ENCODE measurements at places on chromosomes 4 and X.

- no peak for DNase-seq
Measured at GRCh38 chr4:77418333-77418732, 187.3 kb upstream of the CXCL13 start.

GRCh38 chrX:151396825-151397740 is at the start of gene VMA21:
TSS of gene VMA21 (plus strand) at chrX:151397206. CDS start at chrX:151397309, 103 bp downstream.
- DNase-seq: peak; percentile 94

DNA sequence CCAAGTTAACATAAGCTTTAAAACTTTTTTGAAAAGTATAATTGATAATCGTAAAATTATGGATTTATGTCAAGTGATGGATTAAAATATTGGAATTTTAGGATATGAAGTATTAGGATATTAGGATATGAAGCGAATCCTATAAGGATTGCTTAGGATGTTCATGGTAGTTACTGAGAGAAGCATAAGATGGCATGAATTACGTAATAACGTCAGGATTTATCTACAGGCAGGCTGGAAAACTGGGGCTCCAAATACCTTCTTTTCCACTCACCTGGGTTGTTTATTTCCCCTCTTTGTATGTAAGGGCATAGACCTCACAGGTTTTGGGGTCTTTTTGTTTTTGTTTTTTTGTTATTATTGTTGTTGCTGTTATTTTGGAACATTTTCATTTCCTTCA is 65.2 kb upstream of the TMEM33 start:
- DNase-seq: no peak

GRCh38 chrX:149531599-149531998 is 9.2 kb upstream of the EOLA1 start:
- no peak for DNase-seq

GRCh38 chrX:71618303-71618721 is at the start of gene CXCR3:
TSS of gene CXCR3 (minus strand) at chrX:71618511. CDS start at chrX:71618449, 62 bp downstream.
- no peak for DNase-seq

GRCh38 chrX:115226929-115227328 is 7.0 kb downstream of the LRCH2 start:
- DNase-seq: no peak

- peak; percentile 54 for DNase-seq
Measured at GRCh38 chrX:102712981-102713625, 855 bp downstream of the GPRASP2 start.

GRCh38 chrX:48648336-48648751 is 35.3 kb upstream of the WAS start:
- DNase-seq: peak; percentile 54

- no peak for DNase-seq
Measured at GRCh38 chrX:83511208-83511607, 3.1 kb downstream of the POU3F4 start.

DNA sequence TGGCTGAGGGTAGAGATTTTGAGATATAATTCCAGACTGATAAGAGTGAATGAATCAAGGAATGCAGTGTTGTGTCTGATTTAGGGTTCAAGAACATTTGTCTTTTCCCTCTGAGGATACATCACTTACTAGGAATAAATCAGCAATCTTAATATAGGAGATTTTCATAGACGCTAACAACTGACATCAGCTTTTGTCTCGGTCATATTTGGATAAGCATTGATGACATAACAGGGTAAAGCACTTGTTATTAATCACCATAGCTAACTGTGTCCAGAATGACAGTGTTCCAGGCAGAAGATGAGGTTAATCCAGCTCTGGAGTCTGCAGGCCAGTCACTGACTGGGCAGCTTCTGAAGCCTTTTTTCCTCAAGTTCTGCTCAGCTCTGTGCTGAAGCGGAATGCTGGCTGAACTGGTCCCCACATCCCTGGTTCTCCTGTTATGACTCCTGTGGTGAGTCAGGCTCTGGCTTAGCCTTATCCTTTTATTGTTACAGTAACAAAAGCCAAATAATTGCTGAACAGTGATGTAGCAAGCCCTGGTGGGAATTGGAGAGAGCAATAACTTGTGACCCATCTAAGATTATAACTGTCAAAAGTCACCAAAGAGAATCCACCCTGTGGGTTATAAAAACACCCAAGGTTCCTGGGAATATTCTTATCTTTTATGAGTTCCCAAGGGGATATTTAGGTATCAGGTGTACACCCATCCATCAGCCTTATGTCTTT is 41.8 kb downstream of the FNIP2 start:
- peak; percentile 89 for DNase-seq

DNA sequence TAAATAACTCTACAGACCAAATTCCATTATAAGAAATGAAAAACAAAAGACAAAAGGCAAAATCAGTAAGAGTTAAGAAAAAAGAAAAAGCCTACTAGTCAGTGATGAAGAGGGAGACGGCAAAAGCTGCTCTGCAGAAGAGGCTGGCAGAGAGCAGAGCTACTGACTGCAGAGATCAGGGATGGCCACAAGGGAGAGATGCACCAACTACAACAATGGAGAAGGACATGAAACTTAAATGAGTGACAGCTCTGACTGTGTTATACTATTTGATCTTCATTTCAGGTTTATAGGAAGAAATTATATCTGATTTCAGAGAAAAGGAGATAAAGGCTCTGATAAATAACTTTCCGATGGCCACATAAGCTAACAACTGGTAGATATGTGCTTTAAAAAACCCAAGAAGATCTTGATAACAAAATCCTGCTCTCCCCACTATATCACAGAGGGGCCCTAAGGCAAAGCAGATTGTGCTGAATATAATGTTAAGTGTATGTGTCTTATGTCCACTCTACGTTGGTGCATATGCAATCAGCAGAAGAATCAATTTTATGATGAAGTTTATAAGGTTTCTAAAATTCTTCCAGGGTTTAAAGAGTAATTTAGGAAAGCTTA is 58.4 kb upstream of the COX18 start:
- DNase-seq: peak; percentile 32

- no peak for DNase-seq
Measured at GRCh38 chr4:90165883-90166282, 38.7 kb downstream of the CCSER1 start.

- peak; percentile 73 for DNase-seq
Measured at GRCh38 chr4:142091085-142091513, 454.7 kb downstream of the IL15 start.

DNA sequence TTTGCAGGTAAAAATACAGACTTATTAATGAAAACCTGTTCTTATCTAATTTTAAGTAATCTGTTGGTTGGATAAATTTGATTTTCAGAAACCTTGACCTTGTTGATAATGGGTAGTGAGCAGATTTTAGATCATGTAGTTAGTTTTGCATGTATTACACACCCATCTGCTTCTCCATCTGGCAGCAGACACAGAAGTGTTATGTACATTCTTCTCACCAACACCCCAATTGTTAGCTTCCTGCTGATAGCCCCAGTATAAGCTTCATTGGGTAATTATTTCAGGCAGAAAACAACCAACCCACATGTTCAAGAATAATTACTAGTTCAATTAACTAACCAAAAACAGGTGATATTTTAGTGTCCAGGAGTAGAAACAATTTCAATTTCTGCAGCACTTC is 1740.5 kb upstream of the AGA start:
- DNase-seq: no peak

GRCh38 chrX:53186351-53186750 is 38.7 kb downstream of the KDM5C start:
- no peak for DNase-seq

- DNase-seq: peak; percentile 34
Measured at GRCh38 chr4:175412746-175413145, 399.3 kb downstream of the GPM6A start.

DNA sequence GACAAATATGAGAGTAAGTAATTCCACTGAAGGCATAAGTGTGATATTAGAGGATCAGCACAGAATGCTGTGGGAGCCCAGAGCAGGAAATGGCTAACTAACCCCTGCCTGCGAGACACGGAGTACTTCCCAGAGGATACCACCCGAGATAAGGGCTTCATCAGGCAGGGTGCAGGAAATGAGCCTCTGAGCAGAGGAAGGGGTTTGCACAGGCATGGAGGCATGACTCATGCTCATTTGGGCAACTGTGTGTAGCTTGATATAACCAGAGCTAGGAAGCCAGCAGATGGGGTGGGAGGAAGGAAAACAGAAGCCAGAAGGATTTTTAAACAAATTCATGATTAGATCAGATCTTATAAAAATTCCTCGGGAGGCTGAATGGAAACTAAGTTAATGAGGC is 70.0 kb upstream of the TSPAN5 start:
- DNase-seq: peak; percentile 39

DNA sequence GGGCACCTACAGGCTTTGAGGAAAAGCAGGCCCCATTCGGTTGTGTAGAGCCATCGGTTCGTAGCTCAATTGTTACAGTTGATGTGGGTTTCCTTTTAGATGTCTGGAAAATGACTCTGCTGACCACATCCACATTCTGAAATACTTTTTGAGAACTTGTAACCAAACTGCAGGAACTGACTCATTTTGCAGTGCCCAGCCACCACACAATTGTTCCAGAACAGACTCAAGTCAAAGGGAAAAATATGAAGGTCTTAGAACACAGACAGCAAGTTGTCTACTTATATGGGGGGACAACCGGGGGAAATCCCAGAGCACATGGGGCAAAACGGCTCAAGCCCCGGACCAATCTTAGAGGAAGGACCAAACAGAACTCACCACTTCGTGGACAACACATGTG is 557.6 kb upstream of the DIPK2B start:
- peak; percentile 25 for DNase-seq

- no peak for DNase-seq
Measured at GRCh38 chr4:808860-809570, 16.9 kb downstream of the CPLX1 start.

DNA sequence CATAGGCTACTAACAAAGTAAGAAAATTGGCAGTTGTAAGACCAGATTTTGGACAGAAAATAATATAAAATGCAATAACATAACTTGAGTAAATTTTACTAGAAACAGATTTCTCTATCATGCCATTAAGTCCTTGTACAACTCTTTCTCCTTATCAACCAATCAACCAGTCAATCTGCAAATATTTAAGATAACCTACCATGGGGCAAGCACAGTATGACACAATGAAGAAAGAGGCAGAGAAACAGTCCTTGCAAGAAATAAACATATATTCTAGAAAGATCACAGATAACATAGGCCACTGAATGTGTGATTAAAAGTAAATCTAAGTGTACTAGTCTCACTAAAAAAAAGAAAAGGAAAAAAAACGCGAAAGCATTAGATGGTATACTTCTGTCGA is 194.8 kb downstream of the PPP3CA start:
- DNase-seq: no peak

DNA sequence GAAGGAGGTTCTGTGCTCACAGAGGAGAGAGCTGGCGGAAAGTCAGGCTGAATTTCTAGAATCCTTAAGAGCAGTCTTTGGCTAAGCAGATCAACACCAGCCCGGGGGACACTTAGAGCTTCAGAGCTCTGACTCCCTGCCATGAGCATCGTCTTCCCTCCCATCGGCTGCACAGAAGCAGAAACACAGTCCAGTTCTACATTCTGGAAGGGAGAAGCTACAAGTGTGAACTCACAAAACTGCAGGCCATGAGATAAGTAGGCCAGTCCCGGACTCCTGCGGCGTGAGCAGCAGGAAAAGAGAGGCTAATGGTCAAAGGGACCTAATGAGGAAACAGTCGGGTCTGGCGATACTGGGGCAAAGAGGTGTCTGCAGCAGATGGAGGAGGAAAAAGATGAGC is 211.5 kb downstream of the DHX15 start:
- DNase-seq: no peak

DNA sequence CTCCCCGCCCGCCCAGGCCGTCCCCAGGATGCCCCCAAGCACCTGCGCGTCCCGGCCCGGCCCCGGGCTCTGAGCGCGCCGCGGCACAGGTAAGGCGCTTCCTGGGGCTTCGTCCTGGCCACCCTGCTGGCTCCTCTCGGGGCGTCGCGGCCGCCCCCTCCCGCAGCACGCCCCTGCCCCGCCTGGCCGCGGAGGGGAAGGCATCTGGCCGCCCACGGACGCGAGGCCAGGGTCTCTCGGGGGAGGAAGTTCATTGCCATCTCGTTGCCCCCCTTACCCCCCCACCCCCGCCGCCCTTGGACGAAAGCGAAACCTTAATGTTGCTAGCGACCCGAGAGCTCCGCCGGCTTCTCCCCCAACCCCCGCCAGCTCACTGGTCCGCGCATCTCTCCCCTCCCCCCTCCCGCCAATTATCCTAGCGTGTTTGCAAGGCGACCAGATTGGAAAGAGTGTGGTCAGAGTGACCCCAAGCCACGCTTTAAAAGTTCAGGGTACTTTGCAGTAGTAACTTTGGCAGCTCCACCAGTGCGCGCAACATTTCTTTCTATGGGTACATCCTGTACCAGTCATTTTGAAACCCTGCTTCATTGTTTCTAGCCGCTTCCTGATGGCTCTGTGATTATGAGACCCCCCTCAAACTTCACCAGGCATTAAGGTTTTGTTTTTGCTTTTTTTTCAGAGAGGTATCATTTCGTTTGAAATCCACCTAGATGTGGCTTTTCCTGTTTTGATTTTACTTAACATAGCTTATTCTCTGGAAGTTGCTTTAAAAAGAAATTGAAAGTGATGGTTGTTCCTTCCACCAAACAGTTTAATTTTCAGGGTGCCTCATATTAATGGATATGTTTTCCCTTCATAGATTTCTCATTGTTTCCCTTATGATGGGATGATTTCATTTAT is 626 bp downstream of the TBC1D1 start:
- peak; percentile 25 for DNase-seq

- DNase-seq: no peak
Measured at GRCh38 chrX:24465532-24465865, 413 bp downstream of the PDK3 start.

DNA sequence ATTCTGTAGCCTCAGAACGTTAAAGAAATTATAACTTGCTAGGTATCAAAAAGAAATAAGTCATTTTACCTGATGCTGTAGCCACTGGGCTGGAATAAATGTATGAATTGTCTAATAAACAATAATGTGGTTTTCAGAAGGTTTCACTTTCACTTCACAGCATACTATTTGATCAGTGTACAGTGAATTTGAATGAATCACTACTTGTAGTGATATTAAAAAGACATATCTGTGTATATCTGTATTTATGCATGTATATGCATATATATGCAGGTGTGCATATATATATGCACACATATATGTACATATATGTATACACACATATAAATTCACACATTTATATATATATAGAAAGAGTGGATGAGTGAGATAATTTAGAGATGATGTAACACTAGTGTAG is 440.0 kb upstream of the PCDH10 start:
- DNase-seq: no peak

DNA sequence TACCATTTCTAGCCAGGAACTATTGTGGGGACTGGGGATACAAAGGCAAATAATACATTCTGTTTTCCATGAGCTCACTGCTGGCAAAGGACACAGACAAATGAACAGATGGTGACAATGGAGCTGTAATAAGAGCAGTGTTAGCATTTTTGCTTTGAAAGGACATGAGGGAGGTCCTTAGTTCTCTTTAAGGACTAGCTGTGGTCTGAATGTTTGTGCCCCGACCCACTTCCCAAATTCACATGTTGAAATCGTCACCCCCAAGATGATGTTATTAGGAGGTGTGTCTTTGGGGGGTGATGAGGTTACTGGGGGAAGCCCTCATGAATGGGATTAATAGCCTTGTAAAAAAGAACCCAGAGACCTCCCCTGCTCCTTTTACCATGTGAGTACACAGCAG is 30.3 kb downstream of the CCNG2 start:
- DNase-seq: no peak

DNA sequence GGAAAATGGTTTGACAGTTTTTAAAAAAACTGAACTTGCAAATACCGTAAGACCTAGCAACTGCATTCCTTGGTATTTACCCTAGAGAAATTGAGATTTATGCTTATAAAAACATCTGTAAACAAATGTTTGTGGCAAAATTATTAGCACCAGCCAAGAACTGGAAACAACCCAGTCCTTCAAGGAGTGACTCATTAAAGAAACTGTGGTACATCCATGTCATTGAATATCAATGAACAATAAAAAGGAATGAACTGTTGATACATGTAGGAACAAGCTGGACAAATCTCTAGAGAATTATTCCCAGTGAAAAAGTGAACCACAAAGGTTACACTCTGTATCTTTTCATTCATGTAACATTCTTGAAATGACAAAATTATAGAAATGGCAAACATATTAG is 240.2 kb upstream of the ADAMTS3 start:
- no peak for DNase-seq

Measured in AG20443 (cell line).